Glutamatergic neuron (in vitro differentiated cells): ENCODE measurements at places on chromosomes 5 and 9.
A peak's percentile ranks its signal among the peaks of the same experiment; 100 is the strongest.

- DNase-seq = no peak
Observed at GRCh38 chr9:94813379-94813778, 86.9 kb downstream of the AOPEP start.

- peak; percentile 40 for DNase-seq
Observed at GRCh38 chr5:167049043-167049663, 1242.3 kb upstream of the WWC1 start.

DNA sequence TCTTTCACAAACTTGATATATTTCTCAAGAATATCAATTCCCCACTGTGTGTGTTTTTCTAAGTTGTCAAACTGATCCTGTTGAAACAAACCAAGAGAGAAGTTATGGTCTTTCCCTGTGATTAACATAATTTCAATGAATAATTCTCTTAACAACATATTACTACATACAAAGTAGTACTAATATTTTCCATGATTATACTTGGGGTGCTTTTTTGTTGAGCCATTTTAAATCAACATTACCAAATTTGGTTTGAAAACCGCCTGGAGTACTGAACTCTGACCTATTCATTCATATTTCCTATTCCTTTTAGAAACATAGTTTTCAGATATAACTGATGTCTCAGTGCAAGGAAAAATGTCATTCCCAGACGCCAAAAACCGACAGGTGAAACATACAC is 48.1 kb downstream of the FNBP1 start:
- no peak for DNase-seq

- DNase-seq = no peak
Observed at GRCh38 chr5:112862085-112862484, 998 bp downstream of the SRP19 start.

GRCh38 chr5:121239951-121240350 is 611.7 kb upstream of the FTMT start:
- DNase-seq = no peak

DNA sequence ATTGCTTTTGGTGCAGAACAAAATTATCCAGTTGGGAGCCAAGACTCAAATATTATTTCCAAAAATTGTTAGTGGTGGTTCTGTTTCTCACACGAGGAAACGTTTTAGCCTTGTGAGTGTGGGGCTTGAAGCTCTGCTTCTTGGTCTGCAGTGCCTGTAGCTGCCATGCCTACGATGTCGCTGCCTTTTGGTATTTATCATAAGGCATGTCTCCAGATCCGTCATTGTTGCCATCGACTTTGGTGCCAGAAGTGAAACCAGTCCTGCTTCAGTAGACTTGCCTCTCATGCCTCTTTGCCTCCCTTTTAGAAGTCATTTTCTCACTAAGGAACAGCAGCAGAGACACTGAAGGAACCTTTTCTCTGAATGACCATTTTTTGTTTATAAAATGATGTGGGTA is 29.7 kb upstream of the CATSPER3 start:
- DNase-seq = no peak

GRCh38 chr5:54988817-54989216 is 3.4 kb upstream of the ESM1 start:
- DNase-seq = no peak

- peak; percentile 44 for DNase-seq
Observed at GRCh38 chr5:149213264-149213880, 58.3 kb upstream of the AFAP1L1 start.

- DNase-seq = no peak
Observed at GRCh38 chr5:147971472-147971871, 65.1 kb upstream of the C5orf46 start.

DNA sequence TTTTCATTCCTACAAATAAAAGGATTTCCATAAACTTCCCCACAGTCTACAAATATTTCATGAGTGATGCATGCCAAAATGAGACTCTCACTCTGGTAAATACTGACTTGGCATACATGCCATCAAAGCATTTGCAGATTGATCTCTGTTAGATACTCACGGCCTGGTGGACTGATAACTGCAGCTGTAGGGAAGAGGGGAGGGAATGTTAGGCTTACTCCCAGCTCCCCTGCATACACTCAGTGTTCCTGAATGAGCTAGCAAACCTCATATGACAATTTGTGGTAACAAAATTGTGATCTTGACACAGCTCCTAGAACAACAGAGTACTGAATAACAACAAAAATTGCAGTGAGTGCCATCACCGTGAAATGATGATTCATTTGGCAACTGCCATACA is 435.3 kb downstream of the NR2F1-AS1 start:
- DNase-seq = no peak

GRCh38 chr5:142726188-142726731 is 40.4 kb upstream of the FGF1 start:
- no peak for DNase-seq

DNA sequence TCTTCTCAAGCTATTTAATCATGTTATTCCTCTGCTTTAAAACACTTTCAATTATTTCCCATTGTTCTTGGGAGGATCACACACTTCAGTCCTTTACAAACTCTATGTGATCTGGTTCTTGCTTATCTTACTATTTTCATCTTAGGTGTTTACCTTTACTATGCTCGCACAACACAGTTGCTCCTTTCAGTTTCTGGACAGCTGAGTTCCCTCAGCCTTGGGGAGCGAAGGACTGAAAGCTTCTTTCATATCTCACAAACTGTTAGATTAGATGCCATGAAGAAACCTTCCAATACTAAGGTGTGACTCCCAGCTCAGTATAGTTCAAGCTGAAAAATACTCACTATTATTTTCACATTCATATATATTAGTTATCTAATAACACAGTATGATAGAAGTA is 117.9 kb downstream of the CDC42SE2 start:
- no peak for DNase-seq

- DNase-seq = no peak
Observed at GRCh38 chr9:90176901-90177300, 465.7 kb downstream of the DIRAS2 start.
